Cortex of kidney (tissue), 1 donor: ENCODE measurements at places on chromosomes 12 and 14.

GRCh38 chr12:6468283-6468575 lies 2.2 kb downstream of the VAMP1 start:
- DNase-seq: no peak

DNA sequence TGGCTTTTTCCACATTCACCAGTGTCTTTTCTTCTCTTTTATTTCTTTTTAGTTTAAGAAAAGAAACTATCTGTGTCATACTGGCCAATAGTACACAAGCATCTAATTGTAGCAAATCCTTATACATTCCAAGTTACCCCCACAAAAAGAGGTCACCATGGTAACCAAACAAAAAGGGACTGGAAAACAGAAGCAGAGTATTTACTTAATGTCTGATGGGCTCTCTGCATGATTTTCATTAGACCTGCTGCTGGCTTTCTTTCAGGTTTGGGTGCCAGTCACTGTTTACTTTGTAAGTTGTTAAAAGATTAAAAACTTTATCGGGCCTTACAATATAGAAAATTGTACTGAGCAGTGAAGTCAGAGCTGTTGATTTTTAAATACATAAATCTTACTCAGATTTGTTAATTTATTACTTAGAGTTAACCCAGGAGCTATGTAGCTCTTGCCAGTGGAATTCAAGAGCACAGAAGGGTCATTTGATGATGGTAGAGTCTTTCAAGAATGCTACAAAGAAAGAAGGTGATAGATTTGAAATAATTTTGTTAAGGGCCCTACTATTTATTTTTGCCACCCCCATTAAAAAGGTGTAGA lies 123.9 kb downstream of the BRMS1L start:
- DNase-seq: no peak

DNA sequence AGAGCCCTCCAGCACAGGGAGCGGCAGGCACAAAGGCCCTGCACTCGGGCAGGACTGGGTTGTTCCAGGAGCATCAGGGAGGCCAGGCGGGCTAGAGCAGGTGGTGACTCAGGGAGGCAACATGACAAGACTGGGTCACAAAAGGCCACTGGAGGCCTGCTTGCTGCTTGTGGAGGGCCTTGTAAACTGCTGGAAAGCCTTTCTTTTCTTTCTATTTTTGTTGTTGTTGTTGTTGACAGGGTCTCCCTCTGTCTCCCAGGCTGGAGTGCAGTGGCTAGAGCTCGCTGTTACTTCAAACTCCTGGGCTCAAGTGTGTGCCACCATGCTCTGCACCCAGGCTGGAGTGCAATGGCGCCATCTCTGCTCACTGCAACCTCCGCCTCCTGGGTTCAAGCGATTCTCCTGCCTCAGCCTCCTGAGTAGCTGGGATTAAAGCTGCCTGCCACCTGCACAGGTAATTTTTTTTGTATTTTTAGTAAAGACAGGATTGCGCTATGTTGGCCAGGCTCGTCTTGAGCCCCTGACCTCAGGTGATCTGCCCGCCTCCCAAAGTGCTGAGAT lies 11.8 kb upstream of the RCOR1 start:
- no peak for DNase-seq

GRCh38 chr12:44509471-44509870 lies 366.6 kb downstream of the NELL2 start:
- DNase-seq: no peak

GRCh38 chr14:76613616-76614015 lies 147.7 kb upstream of the VASH1 start:
- DNase-seq: no peak

DNA sequence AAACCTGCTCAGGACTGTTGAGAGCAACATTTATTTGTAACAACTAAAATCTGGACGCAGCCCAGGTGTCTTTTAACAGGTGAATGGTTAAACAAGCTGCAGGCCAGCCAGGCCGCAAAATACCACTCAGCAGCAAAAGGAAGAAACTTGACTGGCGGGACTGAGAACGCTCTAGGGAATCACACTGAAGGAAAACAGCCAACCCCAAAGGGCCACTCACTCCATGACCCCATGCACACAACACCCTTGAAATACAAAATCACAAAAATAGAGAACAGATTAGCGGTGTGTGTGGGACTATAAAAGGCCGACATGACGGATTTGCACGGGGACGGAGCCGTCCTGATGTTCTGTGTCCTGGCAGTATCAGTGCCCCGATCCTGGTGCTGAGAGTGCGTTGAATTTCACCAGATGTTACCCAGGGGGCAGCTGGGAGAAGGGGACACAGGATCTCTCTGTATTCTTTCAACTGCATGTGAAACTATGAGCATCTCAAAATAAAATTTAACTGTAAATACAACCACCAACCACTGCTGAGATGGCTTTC lies 23.0 kb downstream of the VPS37B start:
- DNase-seq: no peak

- no peak for DNase-seq
Measured at GRCh38 chr14:51451561-51451960, 200.1 kb upstream of the FRMD6 start.

DNA sequence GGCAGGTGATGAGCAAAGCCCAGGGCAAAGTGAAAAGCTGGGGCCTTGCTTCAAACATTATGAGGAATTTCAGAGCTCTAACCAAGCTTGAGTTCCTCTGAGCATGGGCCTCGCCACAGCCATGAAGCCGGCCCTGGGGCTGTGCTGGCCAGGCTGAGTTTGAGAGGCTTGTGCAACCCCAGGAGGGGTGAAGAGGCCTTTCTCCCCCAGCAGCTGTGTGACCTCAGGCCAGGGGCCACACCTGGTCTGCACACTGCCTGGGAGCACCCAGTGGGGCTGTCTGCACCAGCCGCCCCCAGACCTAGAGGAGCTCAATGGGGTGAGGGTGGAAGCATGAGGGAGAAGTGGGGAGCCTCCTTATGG lies 204.9 kb upstream of the C14orf180 start:
- DNase-seq: no peak
